ENCODE measurements at places on chromosomes 13 and 19.
A peak's percentile ranks its signal among the peaks of the same experiment; 100 is the strongest.

DNA sequence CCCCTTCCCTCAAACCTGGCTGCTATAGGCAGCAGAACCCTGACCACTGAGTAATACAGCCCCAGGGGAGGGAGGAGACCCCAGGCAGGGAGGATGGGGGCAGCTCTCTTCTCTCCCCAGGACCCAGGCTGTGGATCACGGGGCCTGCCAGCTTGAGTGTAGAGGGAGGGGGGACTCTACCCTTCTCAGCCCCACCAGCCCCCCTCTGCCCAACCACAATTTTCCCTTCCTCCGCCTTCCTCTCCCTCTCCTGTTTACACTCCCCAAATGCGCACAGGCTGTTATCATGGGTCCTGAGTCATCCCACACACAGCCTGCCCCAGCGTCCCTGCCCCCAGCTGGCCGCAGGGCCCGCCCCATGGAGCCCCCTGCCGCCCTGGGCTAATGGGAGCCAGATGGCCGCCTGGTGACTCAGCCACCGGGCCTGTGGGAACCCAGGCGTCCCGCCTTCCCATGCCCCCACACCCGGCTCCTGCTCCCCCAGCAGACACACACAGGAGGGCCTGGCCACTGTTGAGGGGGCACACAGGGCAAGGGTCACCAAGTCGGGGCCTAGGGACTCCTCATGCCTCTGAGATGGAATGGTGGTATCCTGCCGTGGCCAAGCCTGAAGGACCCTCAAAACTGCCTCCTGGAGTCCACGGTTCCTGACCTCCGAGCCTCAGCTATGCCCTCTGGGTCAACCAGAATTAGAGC lies 13.6 kb downstream of the CCDC97 start:
- peak; percentile 76 for DNase-seq

GRCh38 chr13:99267927-99268326 lies 9.7 kb upstream of the GPR18 start:
- no peak for DNase-seq

DNA sequence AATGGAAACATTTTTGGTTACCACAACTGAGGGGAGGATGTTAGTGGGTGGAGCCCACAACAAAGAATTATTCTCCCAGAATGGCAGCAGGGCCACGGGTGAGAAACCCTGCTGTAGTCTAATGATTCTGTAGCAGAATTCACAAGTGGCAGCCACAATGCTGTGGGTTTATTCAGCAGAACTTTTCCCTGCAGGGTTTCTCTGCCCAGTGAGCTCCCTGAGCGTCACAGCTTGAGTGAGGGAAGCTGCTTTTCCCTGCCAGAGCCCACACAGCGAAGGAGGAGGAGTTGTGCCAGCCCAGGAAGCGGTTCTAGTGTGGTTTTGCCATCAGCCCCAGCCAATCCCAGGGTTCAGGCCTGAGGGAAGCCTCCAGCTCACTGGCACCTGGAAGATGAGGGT lies 4.4 kb downstream of the ATP12A start:
- no peak for DNase-seq

GRCh38 chr19:56393119-56394012 lies at the start of gene ZNF582:
TSS of gene ZNF582 (minus strand) at chr19:56393534. CDS start at chr19:56391752, 1,782 bp downstream.
- peak; percentile 86 for DNase-seq

- DNase-seq = no peak
Measured at GRCh38 chr19:6417713-6418561, 6.7 kb downstream of the KHSRP start.

- no peak for DNase-seq
Measured at GRCh38 chr19:11463391-11463790, 17.5 kb downstream of the ELAVL3 start.

DNA sequence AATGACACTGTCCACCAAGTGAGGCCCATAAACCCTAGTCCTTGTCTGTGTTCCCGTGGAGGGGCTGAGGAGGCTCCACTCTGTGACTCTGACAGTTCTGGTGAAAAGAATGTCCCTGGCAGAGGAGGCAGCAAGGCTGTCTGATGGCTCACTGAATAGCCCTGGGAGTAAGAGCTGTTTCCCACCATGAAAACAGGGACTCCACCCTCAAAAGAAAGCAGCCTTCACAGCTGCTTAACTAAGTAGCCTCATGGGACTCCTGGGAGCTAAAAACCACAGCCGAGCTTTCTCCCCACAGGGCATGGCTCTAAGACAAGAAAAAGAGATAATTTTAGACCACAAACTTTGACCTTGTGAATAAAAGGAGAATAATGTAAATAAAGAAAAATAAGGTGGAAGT lies 135.1 kb upstream of the FRY start:
- DNase-seq = no peak

GRCh38 chr13:109160357-109160756 lies 530.9 kb downstream of the MYO16 start:
- no peak for DNase-seq

Measured in kidney epithelial cell (primary cell).